Posterior vena cava (tissue), 2 donors: ENCODE measurements at places on chromosomes 11 and 22. TPM values are rescaled to one million over a fixed set of nuclear protein-coding genes. Genes with fewer than 3 reads are reported as not detected.

- no peak for DNase-seq
These were observed 23.9 kb upstream of the TCF20 start for GRCh38 chr22:42294034-42294985.

DNA sequence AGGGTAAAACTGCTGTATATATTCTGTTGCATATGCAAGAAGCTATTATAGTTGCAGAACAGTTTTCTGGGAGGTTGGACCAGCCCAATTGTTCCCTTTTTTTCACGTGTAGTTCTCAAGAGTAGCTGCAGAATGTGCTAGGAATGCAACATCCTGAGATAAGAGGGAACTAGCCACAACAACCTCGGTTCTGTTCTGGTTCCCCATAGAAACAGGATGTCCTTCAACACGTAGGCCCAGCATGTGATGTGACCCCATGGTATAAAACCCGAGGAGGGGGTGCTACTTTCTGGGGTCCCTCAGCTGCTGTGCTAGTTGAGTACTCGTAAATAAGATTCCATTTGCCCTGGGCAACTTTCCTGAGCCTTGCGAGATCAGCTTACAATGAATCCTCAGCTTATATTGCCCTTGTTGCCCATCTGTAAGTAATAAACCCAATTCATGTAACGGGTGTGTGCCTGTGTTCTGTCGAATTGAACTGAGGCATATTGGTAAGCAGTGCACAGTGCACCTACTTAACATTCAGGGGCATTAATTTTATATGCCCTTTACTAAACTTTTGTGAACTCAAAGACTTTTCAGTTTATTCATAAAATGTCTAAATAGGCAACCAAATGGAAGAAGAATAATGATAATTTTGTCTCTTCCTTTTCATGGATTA is 23.0 kb upstream of the TRAF6 start:
- DNase-seq: no peak

DNA sequence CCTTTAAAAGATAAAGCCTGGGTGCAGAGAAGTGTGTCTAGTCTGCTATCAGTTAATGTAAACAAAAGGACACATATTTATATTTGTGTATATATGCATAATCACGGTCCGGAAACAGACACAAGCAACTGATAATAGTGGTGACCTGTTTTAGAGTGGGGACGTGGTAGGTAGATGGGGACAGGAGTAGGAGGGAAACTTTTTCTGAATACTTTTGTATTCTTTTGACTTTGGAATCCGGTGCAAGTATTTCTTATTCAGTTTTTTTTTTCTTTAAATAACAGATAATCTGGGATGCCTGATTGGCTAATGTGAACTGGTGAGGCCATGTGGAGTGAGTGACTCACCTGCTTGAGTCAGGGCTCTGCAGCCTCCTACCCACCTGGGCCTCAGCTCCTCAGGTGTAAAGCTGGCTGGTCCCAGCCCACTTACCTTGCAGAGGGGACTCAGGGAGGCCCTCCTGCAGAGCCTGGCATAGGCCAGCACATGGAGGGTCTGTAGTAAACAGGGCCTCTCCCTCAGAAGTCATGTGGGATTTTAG is 15.3 kb downstream of the MICAL2 start:
- no peak for DNase-seq

DNA sequence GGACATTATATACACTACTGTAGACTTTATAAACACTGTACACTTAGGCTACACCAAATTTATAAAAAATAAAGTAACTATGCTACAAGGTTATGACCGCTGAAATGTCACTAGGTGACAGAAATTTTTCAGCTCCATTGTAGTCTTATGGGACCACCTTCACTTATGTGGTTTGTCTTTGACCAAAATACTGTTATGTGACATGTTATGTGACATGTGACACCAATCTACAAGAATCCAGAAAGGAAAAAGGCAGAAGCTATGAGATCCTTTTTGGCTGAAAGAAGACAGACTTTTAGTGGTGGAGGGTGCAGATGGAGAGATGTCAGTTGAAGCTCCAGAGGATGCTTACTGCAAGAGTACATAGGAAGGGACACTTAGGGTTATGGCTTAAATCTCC is 1378.4 kb upstream of the TENM4 start:
- DNase-seq: no peak

GRCh38 chr11:67450796-67451657 is 1.5 kb downstream of the GPR152 start:
- DNase-seq: no peak

DNA sequence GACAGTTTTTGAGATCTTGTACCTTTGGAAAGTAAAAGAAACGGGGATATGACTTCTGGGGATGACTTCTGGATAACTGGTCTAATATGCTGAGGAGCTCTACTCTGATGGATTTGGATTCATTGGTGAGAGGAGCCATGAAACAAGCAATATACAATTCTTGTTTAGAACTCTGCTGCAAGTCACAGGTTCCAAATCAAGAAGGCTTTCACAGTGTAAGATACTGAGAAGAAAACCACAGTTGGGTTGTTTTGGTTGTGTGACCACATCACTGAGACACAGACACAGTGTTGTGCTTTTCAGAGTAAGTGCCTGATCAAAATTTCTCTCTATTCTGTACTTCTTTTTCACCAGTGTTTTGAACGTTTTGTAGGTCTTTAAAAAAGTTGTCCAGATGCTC is 13.1 kb upstream of the UCP2 start:
- no peak for DNase-seq

DNA sequence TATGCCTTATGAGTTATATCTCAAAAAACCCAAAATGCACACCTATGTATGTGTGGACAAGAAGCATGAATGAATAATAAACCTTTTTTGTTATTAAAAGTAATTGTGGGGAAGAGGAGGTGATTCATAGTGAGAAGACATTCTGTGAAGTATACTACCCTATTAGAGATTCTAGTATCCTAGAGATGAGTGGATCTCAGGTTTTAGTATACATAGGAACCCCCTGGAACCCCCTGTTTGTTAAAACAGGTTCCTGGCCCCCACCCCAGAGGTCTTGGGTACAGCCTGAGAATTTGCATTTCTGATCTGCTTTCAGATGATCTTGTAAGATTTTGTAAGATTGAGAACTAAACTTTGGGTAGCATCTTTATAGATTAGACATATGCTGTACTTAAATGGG is 17.5 kb downstream of the NUCB2 start:
- DNase-seq: no peak

GRCh38 chr11:108562746-108563581 is 30.6 kb downstream of the EXPH5 start:
- DNase-seq: no peak

DNA sequence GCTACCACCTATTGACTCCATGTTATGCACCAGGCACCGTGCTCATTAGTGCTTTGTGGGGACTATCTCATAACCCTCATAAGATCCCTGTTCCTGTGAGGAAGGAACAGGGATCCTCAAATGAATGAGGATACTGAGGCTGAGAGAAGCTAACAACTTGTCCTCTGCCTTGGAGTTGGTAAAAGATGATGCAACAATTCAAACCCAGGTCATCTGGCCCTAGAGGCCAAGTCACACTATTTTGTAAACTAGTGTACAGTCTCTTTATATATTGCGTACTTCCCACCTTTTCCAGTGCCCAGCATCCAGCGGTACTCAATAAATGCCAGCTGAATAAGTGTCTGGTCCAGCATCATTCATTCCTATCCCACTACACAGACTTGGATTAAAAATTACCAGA is 92.6 kb downstream of the RCN1 start:
- DNase-seq: no peak

The CHST1 gene
- total RNA-seq: 3.3 TPM

The SCN3B gene
- total RNA-seq: 2.8 TPM

The MAP6 gene
- 11.6 TPM for total RNA-seq

The HIC2 gene
- 3.3 TPM for total RNA-seq

The NPTXR gene
- total RNA-seq: 8.3 TPM

The OR51L1 gene
- not detected for total RNA-seq

The PRODH gene
- 0.33 TPM for total RNA-seq

The MPEG1 gene
- 20.4 TPM for total RNA-seq

The CSTPP1 gene
- 17.8 TPM for total RNA-seq
